ENCODE measurements at places on chromosomes 16 and 17.

DNA sequence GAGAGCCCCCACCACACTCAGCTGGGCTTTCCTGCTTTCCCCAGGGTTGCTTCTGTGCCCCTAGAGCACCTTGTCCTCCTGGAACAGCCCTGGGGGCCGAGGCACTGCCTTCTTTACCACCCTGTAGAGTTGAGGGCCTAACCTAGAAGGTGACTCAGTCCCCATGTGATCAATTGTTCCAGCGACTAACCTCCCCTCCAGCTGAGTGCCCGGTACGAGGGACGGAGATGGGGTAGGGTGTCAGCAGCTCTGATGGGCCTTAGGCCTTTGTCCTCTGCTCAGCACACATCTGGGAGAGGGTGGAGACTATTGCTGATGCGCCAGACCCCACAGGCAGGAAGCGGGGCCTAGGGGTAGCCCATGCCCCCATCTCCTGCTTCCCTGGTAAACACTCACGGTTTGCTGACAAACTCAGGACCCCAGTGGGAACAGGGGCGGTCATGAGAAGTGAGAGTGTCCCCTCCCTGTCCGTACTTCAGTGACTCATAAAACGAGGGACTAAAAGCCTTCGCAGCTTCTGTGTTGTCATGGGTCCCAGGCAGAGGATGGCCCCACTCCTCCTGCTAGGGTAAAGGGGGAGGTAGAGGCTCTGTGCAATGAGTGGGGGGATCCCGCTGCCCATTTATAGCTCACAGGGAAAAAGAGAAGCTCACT is 33.1 kb downstream of the NECAB2 start:
- no peak for DNase-seq

GRCh38 chr17:44352828-44353671 is 7.9 kb downstream of the GRN start:
- DNase-seq, result no peak

DNA sequence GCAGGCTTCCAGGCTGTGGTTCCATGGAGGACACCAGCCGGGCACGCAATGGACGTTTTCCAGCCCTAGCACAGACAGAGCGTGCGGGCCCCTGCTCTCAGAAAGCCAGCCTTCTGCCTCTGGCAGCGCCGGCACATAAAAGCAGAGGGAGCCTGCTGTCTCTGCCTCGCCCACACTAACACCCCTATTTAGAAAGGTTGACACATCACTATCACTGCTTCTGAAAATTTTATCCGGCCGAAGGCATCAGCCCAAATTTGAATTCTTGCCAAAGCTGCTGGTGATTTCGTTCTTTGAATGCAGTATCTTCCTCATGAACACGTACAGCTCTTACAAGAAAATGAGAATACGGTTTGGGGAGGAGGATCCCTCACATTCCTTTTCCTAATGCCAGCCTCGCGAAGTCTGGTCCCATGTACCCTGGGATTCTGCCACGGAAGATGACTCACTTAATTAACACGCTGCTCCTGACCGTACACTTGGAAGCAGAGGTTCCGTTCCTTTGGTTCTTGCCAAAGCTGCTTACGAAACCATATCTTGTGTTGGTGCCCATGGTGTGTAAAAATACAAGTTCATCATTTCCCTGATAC is 1.3 kb upstream of the RAB11FIP3 start:
- no peak for DNase-seq

DNA sequence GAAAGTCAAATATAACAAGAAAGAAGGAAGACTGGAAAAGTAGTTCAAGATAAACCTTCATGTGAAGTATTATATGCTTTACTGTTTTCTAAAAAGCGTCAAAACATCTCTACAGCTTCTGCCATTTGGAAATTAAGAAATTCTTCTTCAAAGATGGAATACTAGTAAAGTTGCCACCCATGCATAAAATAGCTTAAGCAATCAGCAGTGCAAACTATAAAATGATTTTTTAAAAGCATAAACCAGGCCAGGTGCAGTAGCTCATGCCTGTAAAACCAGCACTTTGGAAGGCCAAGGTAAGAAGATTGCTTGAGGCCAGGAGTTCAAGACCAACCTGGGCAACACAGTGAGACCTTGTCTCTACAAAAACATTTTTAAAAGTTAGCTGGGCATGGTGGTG is 68.2 kb downstream of the USP32 start:
- DNase-seq, result no peak

GRCh38 chr17:55343900-55344513 is 77.6 kb downstream of the MMD start:
- no peak for DNase-seq

GRCh38 chr17:40068917-40069750 is 6.4 kb downstream of the THRA start:
- peak; percentile 84 for DNase-seq

DNA sequence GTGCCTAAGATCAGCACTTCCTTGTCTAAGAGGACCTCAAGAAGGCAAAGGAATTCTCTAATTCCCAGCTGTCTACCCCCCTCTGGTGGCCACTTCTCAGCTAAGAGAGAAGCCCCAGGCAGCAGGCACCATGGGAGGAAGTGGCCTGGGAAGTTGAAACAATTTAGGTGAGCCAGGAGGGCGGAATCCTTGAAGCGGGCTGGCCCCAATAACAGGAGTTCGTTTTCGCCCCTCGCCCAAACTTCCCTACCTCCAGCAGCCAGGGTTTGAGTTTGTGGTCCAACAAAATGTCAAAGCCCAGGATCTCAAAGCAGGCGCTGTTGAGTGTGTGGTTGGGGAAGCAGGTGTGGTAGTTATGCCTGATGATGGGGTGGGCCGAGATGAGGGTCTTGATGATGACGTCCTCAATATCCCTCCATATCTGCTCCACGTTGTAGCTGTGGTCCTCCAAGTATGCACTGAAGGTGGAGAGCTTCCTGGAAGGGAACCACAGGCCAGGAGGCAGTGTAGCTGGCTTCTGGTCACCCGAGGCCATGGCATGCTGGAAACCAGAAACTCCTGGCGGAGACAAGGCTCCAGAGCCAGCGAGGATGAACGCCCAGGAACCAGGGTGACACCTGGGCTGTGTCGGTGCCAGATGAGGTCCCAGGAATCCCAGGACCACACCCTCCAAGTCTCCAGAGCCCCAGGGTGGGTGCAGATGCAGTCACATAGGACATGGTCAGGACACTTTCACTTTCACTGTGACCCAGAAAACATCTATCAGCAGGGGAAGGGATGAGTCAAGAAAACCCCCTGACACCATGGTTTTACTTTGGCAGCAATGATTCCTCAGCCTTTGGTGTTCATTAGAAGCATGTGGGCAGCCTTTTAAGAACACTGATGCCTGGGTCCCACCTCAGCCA is 25.6 kb downstream of the TTLL6 start:
- no peak for DNase-seq

GRCh38 chr17:19937522-19937921 is 40.1 kb downstream of the AKAP10 start:
- DNase-seq, result no peak

- no peak for DNase-seq
These were observed 154.8 kb downstream of the XYLT1 start for GRCh38 chr16:17316005-17316404.

GRCh38 chr16:83652943-83653342 is 154.8 kb upstream of the HSBP1 start:
- no peak for DNase-seq

- no peak for DNase-seq
These were observed 33.8 kb downstream of the CCDC42 start for GRCh38 chr17:8710813-8711212.

DNA sequence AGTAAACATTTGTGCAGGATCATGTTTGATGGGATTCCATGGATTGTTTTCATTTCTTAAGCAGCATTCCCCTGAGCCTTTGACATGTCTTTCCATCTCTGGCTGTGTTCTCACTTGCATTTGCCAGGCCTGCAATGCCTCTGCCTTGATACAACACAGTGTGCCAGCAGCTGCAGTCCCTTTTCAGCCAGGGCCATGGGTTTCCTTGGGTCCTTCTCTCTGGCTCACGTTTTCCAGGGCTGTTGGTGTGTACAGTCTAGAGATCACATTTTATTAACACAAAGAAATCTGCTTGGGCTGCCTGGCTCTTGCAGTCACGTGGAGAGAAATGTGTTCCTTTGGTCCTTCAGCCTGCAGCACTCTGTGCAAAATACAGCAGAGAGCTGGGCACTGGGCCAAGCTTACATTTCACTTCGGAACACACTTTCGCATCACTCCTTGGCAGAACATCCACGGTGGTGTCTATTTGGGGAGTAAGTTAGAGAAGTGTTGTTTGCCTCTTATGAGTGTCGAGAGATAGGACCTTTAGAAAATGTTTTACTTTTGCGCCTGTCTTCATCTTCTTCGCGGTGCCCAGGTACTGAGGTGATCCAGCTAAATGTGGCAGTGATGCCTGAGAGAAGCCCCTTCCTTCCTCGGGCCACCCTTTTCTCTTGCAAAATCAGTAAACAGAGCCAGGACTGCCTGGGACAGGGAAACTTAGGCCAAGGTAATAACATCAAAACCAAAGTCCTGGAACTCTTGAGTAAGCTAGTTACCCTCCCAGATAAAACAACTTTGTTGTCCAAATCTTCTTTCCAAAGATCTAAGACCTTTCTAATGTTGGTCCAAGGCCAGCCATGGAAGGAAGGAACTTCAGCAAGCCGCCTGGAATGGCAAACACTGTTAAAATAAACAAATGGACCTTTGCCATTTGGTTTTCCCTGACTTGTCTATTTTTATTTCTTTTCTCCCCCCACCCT is 20.9 kb downstream of the HLF start:
- no peak for DNase-seq

DNA sequence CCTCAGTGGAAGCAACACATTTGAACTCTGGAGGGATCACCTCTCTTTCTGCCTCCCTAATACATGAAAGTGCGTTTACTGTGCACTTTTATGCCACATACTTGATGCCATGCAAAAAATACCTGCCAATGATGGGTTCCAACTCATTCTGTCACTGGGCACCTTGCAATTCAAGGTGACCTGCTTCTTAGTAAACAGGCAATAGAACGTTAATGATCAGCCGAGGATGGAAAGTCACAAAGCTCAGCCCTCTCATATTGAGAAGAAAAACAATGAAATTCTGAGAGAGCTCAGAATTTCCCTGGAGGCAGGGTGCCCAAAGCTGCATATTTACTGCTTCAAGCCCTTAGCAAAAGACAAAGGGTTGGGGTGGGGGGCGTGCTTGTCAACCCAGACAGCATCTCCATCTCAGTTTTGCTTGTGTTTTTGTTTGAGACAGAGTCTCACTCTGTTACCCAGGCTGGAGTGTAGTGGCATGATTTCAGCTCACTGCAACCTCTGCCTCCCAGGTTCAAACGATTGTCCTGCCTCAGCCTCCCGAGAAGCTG is 23.2 kb downstream of the LITAF start:
- DNase-seq, result no peak

- DNase-seq, result no peak
These were observed 22.2 kb downstream of the SLC43A2 start for GRCh38 chr17:1606352-1606985.

GRCh38 chr16:23996258-23996955 is 160.6 kb downstream of the PRKCB start:
- no peak for DNase-seq

DNA sequence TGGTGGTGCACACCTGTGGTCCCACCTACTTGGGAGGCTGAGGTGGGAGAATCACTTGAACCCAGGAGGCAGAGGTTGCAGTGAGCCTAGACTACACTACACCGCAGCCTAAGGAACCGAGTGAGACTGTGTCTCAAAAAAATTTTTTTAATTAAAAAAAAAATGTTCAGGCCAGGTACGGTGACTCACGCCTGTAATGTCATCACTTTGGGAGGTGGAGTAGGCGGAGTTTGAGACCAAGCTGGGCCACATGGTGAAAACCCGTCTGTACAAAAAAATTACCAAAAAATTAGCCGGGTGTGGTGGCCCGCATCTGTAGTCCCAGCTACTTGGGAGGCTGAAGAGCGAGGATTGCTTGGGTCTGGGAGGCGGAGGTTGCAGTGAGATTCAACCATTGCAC is 3.6 kb upstream of the FAM222B start:
- no peak for DNase-seq

DNA sequence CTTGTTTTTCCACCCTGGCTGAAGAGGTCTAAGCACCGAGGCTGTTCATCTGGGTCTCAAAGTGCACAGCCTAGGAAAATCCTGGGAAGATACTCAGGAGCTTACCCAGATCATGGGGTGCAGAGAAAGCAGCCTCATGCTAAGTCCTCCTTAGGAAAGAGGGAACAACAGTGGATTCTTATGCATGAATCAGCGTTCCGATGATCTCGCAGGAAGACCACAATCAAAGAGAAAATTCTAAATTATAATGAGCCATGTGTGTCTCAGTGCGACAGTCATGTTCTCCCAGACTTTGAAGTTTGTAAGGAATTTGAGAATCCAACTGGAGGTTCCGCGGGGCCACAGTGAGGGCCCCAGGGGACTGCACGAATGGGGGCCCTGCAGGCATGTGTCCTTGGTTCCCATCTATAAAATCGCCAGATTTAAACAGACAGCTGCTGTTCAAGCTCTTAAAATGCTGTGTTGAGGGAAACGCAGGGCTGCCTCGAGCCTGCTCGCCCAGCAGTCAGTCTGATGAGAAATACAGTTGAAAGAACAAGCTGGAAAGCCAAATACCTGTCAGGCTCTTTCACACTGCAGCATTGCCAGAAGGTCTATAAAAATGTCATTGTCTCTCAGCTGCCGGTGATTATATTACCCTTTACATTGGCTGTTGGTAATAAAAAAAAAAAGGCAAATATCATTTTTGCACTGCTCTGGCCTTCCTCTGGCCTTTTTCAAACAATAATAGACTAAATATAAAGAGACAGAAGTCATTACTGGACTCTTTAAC is 152.1 kb downstream of the PMP22 start:
- no peak for DNase-seq

DNA sequence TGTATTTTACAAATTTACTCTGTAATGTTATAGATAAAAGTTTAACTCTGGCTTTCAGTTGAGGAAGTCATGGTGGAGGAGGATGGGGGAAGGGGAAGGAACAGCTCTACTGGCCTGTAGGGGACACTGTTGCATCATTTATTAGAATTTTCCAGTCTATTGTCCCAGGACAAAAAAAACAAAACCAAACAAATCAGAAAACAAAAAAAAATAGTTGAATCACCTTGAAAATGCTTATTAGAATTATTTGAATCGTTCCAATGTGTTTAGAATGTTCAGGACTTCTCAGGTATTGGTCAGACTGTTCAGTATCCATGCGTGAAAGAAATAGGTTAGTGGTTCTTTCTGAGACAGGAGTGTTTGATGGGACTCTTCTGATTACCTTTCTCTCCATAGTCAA is 242.0 kb downstream of the FTO start:
- no peak for DNase-seq

All from stimulated activated effector memory CD8-positive, alpha-beta T cell treated with anti-CD3 and anti-CD28 coated beads, Interleukin-12 subunit alpha, Interleukin-12 subunit beta, amount 100 ng/mL, for 72 hours (primary cell).